H1 (cell line): ENCODE measurements at places on chromosomes 4 and X.
A peak's percentile ranks its signal among the peaks of the same experiment; 100 is the strongest.

- no peaks in the 10 kb centered on the region for H3K4me1 ChIP-seq
- H3K27ac ChIP-seq: no peak overlapping the region
These were observed 8.2 kb downstream of the BMP2K start for GRCh38 chr4:78784236-78784865.

- H3K27me3 ChIP-seq: no peaks in the 10 kb centered on the region
- peak overlapping the region; percentile 68 for H3K4me3 ChIP-seq
- H3K36me3 ChIP-seq: no peaks in the 10 kb centered on the region
- H3K4me1 ChIP-seq: peaks cover 4% of the 10 kb centered on the region
These were observed 568 bp upstream of the CASP6 start for GRCh38 chr4:109703664-109704361.

GRCh38 chr4:116082808-116083366 is 969.5 kb upstream of the NDST4 start:
- H3K36me3 ChIP-seq: no peaks in the 10 kb centered on the region
- H3K27ac ChIP-seq: no peak overlapping the region

DNA sequence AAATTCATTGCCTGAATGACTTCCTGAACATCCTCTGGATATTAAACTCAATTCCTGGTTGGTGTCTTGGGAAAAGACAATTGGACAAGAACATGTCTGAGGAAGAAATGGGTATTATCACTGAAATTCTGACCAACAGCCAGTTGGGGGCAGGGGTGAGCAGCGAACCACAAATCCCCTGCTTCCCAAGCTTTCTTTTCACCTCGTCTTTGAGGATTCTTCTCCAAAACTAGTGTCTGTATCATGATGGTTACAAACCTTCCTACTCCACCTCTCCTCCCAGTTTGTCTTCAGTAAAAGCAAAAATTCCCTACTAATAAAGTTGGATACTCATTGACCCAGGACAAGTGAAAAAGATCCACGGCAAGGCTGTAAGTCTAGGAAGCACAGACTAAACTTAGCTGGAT is 48.3 kb upstream of the WDR1 start:
- no peaks in the 10 kb centered on the region for H3K36me3 ChIP-seq
- no peak overlapping the region for H3K4me3 ChIP-seq
- no peak overlapping the region for H3K27ac ChIP-seq
- no peaks in the 10 kb centered on the region for H3K4me1 ChIP-seq
- H3K27me3 ChIP-seq: no peaks in the 10 kb centered on the region
- DNase-seq: peak; percentile 15

- H3K36me3 ChIP-seq: no peaks in the 10 kb centered on the region
- H3K4me3 ChIP-seq: no peak overlapping the region
- no peaks in the 10 kb centered on the region for H3K27me3 ChIP-seq
- H3K27ac ChIP-seq: no peak overlapping the region
- no peak for DNase-seq
These were observed 161.6 kb downstream of the IL15 start for GRCh38 chr4:141797966-141798365.

- H3K27me3 ChIP-seq: no peaks in the 10 kb centered on the region
- no peaks in the 10 kb centered on the region for H3K4me1 ChIP-seq
- no peaks in the 10 kb centered on the region for H3K36me3 ChIP-seq
- no peak for DNase-seq
- H3K4me3 ChIP-seq: no peak overlapping the region
These were observed 176.8 kb downstream of the SCFD2 start for GRCh38 chr4:53189011-53189410.
